Stimulated activated CD4-positive, alpha-beta T cell treated with anti-CD3 and anti-CD28 coated beads, TNF-alpha, amount 100 ng/mL, for 1 hour (primary cell): ENCODE measurements at places on chromosomes 3 and 15.

DNA sequence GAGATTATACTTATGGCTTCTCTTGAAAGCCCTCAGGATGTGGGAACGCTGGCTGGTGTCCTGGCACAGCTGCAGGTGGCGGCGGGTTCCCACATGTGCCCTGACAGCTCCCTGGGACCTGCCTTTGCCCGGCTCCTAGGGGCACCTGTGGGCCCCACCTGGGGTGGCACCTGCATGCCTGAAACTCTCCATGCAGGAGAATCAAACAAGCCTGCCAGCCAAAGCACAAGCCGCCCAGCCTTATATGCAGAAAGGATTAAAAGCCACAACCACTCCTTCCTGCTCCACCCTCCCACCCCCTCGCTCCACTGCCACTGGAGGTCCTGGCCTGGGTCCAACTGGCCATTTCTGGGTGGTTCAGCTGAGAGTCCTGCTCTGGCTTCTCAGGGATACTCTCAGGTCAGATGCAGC lies 18.1 kb downstream of the TRPM1 start:
- DNase-seq = no peak

DNA sequence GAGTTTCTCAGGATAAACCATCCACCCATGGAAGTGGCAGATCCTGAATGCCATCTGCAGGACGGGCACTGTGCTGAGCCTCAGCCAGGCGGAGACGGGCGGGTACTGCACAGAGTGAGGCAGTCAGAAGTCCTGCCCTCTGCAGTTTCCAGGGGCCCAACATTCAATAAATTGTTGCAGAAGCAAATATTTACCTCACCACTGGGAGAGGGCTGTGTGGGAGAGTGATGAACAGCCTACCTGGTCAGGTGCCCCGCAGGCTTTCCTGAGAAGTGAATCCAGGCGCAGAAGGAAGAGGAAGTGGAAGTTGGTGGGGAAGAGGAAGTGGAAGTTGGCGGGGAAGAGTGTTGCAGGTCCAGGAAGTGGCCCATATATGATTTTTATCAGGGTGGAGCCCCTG lies 100.8 kb downstream of the SLCO3A1 start:
- no peak for DNase-seq

- DNase-seq = no peak
Measured at GRCh38 chr3:185162634-185163033, 9.8 kb upstream of the C3orf70 start.

DNA sequence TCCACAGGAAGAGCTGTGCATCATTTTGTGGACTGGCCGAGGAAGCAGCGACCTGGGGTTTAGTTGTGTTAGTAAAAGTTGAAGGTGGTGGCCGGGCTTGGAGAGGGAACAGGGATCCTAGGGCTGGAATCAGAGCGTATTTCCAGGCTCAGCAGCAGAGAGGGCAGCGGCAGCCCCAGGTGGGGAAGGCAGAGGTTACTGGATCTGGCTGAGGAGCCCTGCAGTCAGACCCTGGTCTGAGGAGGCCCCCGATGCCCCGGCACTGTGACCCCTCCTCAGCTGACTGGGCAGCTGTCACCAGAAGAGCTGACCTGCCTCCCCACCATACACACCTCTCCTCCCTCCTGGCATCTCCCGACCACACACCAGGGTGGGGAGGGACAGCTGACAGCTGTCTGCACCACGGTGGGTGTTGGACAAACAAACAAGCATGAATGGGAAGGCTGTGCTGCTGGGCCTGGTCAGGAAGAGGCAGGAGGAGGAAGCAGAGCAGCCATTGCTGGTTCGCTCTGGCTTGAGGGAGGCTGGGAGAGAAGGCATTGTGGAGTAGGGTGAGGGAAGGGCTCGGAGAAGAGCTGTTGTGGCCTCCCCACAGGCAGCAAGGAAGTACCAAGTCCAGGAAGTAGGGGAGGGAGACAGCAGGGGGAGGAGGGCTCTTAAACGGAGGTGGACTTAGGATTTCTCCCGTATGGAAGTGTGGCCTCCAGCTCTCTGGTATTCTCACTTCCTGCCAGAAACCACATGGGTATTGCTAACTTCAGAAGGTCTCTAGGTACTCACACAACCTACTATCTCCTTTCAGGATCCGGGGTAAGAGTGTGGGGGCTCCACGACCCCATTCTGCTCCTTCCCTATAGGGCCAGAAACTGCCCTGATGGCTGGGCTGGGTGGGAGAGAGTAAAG lies 49.5 kb upstream of the HACD2 start:
- no peak for DNase-seq

GRCh38 chr3:175397372-175397771 lies 538.2 kb downstream of the NAALADL2 start:
- no peak for DNase-seq

- no peak for DNase-seq
Measured at GRCh38 chr3:141367038-141367730, 1.1 kb upstream of the ZBTB38 start.

DNA sequence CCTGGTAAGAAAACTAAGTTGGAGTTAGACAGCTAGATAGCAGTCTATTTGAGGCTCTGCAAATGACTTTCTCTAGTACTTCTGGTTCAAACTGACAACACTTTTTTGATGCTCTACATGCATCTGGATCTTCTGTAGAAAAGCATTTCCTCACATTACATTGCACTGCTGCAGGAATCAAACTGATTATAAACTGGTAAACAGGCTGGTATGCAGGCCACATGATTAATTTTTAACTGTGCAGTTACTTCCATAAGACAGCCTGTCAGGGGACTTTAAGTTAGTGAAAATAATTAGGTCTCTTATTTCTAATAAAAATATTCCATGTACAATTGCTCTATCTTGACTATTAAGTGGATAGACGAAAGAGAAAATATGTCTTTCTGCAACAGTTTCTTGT lies 550.0 kb upstream of the ALCAM start:
- no peak for DNase-seq

- no peak for DNase-seq
Measured at GRCh38 chr15:40660686-40661085, 34.3 kb upstream of the RAD51 start.

- DNase-seq = no peak
Measured at GRCh38 chr3:112858410-112859069, 11.9 kb upstream of the CD200R1L start.

DNA sequence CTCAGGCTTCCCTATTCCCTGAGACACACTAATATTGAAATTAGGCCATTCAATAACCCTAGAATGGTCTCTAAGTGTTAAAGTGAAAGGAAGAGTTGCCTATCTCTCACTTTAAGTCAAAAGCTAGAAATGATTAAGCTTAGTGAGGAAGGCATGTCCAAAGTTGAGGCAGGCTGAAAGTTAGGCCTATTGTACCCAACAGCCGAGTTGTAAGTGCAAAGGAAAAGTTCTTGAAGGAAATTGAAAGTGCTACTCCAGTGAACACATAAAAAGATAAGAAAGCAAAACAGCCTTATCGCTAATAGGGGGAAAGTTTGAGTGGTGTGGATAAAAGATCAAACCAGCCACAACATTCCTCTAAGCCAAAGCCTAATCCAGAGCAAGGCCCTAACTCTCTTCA lies 117.9 kb upstream of the SPATA12 start:
- no peak for DNase-seq

DNA sequence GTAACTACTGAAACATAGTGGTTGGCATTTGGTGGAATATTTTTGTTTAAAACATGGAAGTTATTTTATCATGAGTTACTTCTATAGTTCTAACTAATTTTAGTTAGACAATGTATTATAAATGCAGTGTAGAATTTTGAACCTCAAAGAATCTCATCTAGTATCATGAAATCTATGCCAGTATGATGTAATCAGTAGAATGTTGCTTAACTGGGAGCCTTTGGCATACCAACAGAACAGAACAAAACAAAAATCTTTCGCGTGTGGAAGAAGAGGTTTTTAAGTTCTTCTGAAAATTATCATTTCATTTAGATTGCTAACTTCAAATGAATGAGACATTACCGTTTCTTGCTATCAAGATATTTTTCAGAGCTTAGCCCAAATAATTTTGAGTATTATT lies 98.4 kb upstream of the LRRFIP2 start:
- no peak for DNase-seq

DNA sequence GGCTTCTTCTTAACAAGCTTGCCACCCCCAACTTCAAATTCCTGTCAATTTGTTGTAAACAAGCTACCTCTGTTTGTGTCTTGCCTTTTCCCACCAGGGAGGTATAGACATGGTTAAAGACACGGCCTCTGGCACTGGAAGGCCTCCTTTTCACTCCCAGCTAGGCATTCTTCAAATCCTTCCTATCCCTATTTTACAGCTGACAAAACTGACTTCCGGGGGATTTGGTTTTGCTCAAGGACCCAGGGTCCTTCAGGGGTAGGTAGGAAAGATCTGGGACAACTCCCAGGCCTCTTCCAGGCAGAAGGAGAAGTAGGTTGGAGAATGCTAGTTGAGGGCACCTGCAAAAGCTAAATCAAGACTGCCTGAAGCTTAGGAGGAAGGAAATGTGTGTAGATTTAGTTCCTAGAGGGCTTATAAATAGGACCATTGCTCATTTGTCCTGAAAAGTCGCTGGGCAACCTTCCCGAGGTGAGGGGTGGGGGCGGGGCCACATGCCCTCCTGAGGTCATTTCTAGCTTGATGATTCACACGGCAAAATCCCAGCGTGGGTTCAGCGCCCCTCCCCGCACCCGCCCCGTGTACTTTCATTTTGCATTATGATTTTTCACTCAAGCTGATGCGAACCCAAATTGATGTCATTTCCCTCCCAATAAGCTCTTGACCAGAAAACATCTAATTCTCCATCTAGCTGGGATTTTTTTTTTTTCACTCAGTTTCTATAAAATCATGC lies 365.5 kb downstream of the SHQ1 start:
- peak; percentile 5 for DNase-seq

DNA sequence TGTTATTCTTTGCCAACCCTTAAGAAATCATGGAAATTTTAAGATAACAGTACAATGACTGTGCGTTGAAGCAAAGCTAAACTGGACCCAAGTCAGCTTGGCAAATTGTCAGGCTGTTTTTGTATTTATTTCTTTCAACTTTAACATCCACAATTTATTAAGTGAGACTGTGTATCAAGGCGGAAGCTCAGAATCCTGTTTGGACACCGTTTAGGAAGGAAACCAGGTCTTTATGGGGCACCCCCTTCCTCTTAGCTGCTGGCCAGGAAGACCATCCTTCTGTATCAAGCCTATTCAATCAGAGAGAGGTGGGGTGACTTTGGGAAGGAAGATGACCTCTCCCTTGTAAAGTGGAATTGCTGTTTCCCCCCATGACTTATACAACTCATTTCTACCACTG lies 166.0 kb downstream of the MCTP2 start:
- DNase-seq = no peak

DNA sequence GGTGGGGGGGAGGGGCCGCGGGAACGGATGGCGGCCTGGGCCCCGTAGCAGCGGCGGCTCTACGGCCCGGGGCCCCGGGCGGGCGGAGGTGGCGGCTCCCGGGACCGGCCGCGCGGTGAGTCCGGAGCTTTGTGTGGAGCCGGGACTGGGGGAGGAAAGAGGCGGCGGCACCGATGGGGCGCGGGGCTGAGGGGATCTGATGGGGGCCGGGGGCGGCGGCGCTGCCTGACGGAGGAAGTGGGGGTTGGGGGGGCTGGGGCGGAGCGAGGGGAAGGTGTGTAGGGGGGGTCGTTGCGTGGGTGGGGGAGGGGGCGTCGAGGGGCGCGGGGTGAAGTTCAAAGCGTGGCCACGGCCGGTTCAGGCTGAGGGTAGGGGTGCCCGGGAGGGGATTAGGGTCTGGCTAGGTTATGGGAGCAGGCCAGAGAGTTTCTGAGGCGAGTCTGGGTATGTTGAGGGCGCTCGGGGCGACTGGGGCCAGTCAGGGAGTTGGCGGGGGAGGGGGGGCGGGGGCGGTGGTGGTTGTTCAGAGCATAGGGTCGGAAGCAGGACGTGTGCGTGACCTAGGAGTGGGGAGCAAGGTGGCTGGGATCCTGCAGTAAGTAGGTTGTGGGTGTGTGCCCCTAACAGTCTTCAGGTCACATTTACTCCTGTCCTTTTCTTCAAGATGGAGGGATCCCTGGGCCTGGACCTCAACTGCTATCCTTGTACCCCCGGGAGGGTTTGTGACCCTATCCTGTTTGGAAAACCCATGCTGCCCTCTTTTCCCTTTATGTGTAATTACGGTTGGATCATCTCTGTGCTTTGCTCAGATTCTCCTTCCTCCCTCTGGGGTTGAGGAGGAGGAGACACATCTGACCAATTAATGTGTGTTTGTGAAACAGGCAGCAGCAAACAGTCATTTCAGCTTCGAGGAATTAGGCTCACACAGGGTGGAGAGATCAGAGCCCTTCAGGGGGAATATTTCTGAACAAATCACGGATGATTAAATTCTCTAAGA lies 644 bp downstream of the ZNF609 start:
- DNase-seq = peak; percentile 23

GRCh38 chr3:147403511-147403910 lies 2.8 kb downstream of the ZIC4 start:
- DNase-seq = no peak

DNA sequence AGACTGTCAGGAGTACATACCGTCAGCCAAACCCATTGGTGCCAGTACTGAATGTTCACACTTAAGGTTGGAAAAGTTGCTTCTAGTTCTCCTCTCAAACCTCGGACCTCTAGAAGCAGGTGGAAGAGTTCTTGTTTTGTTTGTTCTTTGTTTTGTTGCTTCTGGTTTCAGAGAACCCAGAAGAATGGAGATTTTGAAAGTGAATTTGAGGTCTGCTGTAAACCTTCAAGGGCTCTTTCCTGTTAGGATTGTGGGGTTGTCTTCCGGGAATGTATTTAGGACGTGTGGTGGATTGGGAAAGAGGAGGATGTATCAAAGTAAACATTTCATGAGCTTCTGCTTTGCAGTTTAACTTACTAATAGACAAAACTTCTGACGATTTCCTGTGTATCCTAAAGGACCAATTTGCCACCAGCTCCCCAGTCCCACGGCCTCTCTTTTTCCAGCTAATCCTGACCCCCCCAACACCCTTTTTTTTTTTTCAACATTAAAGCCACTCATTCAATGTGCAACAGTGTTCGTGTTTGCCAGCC lies 50.3 kb downstream of the FILIP1L start:
- DNase-seq = no peak

- DNase-seq = no peak
Measured at GRCh38 chr3:102488331-102488730, 53.5 kb downstream of the ZPLD1 start.

DNA sequence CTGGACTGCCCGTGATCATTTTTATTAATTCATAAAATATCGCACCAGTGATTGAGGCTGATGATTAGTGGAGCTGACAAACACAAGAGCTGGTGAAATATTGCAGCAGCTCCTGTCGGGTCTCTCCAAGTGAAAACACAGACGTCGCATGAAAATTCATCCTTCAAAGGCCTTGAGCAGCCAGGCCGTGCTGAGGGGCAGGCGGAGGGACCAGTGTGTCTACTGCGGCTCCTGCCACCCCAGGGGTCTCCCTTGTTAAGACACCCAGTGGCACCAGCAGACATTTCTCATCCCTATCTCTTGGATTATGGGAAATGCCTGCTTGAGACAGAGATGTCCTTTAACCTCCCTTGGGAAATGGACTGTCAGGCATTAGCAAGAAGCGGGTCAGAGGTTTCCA lies 289.4 kb upstream of the TLE3 start:
- DNase-seq = no peak
